Amniotic stem cell (primary cell): ENCODE measurements at places on chromosomes 5 and 9.

DNA sequence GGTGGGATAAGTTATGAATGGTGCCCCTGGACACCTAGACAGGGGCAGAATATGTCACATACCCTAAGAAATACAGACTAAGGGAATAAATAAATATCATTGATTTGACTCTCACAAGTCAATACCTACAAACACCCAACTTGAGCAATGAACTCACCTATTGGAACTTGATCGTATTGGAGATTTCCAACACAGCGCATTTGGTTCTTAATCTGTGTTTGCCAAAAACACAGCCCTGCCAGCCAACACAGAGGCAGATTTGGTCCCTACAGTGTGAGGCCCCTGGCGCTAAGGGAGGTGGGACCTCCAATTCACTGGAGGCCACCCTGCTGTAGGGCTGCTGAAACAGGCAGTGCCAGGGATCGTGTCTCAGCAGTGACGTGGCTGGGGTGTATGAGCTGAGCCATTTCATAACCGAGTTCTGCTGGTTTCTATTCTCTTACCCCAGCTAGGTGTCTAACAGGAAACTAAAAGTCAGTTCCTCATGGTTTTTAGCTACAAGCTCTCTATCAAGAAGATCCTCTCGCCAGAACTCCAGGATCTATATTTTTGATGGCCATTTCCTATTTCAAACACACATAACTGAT is 84.5 kb downstream of the SLC1A1 start:
- no peak for DNase-seq

GRCh38 chr9:94718936-94719335 is 7.6 kb upstream of the AOPEP start:
- DNase-seq = no peak

DNA sequence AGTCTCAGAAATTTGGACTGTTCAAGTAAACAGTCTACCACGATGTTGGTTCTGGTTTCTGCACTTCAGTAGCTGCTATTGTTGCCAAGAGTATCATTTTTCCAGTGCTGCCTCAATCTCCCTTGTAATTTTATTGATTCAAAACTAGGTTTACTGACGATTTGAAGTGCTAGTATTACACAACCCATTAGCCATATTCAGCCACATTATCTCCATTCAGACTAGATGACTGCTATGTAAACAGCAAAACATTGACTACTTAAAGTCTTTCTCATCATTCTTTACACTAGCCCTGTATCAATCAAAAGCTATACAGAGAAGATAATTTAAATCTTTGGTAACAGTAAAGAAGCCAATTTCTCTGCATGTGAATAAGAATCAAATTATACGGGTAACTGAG is 102.0 kb upstream of the TSLP start:
- DNase-seq = no peak

DNA sequence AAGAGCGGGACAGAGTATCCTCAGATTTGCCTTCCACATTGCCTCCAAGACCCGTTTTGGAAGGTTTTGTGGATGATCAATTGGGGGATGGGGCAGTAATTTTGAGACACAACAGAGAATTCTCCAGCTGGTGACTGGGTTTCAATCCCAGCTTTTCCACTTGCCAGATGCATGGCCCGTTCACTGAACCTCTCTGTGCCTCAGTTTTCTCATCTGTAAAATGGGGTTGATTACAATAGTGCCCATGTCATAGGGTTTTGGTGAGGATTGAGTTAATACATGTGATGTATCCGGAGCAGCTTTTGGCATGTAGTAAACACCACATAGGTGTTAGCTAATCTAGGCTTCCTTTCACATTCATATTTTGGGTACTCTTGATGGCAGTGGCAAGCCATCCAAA is 59.7 kb downstream of the PSAT1 start:
- no peak for DNase-seq
